ENCODE measurements at places on chromosomes 7 and 10. TPM values are rescaled to one million over a fixed set of nuclear protein-coding genes. Genes with fewer than 3 reads are reported as not detected.

GRCh38 chr7:101201695-101202602 lies 1.1 kb upstream of the MOGAT3 start:
- DNase-seq, result no peak
- H3K27ac ChIP-seq, result no peak overlapping the region
- peaks cover 31% of the 10 kb centered on the region for H3K27me3 ChIP-seq
- H3K4me1 ChIP-seq, result peaks cover 9% of the 10 kb centered on the region
- H3K4me3 ChIP-seq, result no peak overlapping the region

DNA sequence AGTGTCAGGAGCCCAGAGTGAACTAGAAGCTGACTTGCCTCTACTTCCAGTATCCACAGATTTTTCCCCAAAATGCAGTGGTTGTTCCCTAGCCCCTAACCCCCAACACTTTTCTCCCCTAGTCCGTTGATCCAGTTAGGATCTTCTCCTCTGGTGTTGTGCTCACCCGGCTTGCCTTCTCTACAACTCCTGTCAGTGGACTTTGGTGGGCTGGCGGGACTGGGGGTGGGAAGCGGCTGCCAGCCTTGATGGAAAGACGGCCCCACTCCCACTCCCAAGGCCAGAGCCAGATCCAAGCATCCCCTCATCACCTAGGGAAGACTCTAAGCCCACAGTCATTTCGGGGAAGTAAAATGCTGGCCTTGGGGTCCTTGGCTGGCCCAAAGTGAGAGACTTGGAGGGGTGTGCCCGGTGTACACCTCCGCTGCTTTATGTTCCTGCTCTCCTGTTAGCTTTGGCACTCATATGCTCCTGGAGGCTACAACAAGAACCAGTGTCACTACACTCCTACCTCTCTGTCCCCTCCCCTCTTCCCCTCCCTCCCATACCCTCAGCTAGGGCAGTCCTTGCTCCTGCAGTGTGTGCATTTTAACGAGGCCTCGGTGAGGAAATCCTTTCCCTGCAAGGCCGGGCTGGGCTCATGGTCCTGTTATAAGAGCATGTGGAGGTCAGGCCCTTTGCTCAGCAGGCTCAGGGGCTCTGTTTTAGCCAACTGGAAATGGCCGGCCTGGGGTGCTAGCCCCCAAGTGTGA lies 930 bp upstream of the HOXA10 start:
- no peak for DNase-seq
- H3K36me3 ChIP-seq, result no peaks in the 10 kb centered on the region
- no peak overlapping the region for H3K4me3 ChIP-seq
- peaks cover 2% of the 10 kb centered on the region for H3K4me1 ChIP-seq
- H3K27ac ChIP-seq, result no peak overlapping the region

DNA sequence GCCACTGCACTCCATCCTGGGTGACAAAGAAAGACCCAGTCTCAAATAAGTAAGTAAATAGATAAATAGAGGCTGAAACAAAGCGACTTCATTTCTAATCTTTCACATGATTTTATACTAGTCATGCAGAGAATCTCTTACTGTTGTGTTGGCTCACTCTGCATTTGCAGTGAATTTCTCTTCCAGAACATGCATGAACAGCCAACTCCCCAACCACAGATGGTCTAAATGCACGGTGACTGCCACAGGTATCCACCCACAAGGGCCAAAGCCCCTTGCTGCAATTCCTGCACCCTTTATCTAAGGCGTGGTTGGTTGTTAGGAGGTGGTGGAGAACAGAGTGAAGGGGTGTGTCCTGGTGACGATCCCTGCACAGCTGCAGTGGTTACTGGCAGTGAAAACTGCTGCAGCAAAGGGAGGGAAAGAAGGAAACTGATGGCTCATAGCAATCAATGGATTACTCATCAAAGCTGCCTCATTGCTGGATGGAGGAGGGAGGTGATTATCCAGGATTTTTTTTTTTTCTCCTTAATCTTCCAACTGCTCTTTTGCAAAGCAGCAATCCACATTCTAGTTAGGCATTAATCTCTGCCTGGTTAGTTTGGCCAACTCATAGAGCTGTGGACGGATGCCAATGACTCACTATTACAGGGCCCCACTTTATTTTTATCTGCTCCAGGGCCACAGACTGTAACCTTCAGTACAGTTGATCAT lies 50.6 kb downstream of the PRTFDC1 start:
- H3K36me3 ChIP-seq, result peaks cover 14% of the 10 kb centered on the region
- H3K4me3 ChIP-seq, result no peak overlapping the region
- DNase-seq, result no peak
- H3K27me3 ChIP-seq, result no peaks in the 10 kb centered on the region
- peaks cover 36% of the 10 kb centered on the region for H3K4me1 ChIP-seq

MSMB gene
- not detected for total RNA-seq

CPA4 gene
- not detected for total RNA-seq
